ENCODE measurements at places on chromosomes 12 and 14. TPM values are rescaled to one million over a fixed set of nuclear protein-coding genes. Genes with fewer than 3 reads are reported as not detected.

- H3K4me3 ChIP-seq = no peak overlapping the region
- no peaks in the 10 kb centered on the region for H3K36me3 ChIP-seq
- H3K27me3 ChIP-seq = no peaks in the 10 kb centered on the region
- H3K4me1 ChIP-seq = no peaks in the 10 kb centered on the region
Observed at GRCh38 chr14:89848165-89848564, 106.4 kb downstream of the EFCAB11 start.

GRCh38 chr14:91883753-91884152 lies 16.4 kb upstream of the TC2N start:
- no peak for DNase-seq
- no peak overlapping the region for H3K27ac ChIP-seq
- no peaks in the 10 kb centered on the region for H3K36me3 ChIP-seq
- H3K27me3 ChIP-seq = no peaks in the 10 kb centered on the region
- H3K4me3 ChIP-seq = no peak overlapping the region

DNA sequence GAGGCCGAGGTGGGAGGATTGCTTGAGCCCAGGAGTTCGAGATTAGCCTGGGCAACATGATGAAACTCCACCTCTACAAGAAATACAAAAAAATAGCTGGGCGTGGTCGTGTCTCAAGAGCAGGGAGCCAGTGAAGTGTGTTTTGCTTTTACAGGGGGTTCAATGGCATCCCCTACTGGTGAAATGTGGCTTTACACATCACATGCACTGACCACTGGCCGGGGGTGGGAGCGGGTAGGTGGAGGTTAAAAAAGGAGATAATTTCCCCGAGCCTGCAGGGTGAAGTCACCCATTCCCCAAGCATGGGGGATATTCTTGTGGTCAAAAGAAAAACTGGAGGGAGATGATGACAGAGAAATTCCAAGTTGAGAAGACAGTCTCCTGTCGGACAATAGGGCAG lies 63.6 kb upstream of the PWP1 start:
- no peak overlapping the region for H3K4me3 ChIP-seq
- no peaks in the 10 kb centered on the region for H3K27me3 ChIP-seq
- H3K36me3 ChIP-seq = no peaks in the 10 kb centered on the region
- H3K4me1 ChIP-seq = no peaks in the 10 kb centered on the region

GRCh38 chr12:32134101-32134888 lies 27.6 kb downstream of the BICD1 start:
- H3K4me1 ChIP-seq = peaks cover 8% of the 10 kb centered on the region
- H3K27ac ChIP-seq = peak overlapping the region; percentile 39
- H3K4me3 ChIP-seq = peak overlapping the region; percentile 32
- H3K27me3 ChIP-seq = no peaks in the 10 kb centered on the region
- H3K36me3 ChIP-seq = no peaks in the 10 kb centered on the region

GRCh38 chr12:39287409-39287808 lies 155.5 kb downstream of the KIF21A start:
- H3K4me1 ChIP-seq = no peaks in the 10 kb centered on the region
- H3K27ac ChIP-seq = no peak overlapping the region
- H3K4me3 ChIP-seq = no peak overlapping the region
- DNase-seq = no peak
- H3K36me3 ChIP-seq = no peaks in the 10 kb centered on the region

DNA sequence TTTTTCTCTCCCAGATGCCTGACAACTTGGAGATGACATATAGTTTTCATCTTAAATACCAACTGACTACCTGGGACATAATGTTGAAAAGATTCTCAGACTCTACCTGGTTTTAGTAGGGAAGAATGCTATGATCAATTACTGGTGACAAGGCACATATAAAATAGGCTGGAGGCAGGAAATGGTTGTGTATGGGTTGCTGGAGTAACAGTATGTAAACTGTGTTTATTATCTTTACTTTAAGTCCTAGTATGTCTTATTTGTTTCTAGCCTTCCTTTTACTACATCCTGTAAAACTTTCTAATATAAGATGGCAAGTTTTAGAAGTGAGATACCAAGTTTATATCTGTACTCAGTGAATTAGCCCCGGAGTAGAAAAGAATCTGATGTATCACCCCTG lies 98.1 kb downstream of the NUBPL start:
- peaks cover 11% of the 10 kb centered on the region for H3K4me1 ChIP-seq
- no peak for DNase-seq
- no peak overlapping the region for H3K4me3 ChIP-seq
- no peaks in the 10 kb centered on the region for H3K27me3 ChIP-seq
- no peaks in the 10 kb centered on the region for H3K36me3 ChIP-seq
- H3K27ac ChIP-seq = no peak overlapping the region

DNA sequence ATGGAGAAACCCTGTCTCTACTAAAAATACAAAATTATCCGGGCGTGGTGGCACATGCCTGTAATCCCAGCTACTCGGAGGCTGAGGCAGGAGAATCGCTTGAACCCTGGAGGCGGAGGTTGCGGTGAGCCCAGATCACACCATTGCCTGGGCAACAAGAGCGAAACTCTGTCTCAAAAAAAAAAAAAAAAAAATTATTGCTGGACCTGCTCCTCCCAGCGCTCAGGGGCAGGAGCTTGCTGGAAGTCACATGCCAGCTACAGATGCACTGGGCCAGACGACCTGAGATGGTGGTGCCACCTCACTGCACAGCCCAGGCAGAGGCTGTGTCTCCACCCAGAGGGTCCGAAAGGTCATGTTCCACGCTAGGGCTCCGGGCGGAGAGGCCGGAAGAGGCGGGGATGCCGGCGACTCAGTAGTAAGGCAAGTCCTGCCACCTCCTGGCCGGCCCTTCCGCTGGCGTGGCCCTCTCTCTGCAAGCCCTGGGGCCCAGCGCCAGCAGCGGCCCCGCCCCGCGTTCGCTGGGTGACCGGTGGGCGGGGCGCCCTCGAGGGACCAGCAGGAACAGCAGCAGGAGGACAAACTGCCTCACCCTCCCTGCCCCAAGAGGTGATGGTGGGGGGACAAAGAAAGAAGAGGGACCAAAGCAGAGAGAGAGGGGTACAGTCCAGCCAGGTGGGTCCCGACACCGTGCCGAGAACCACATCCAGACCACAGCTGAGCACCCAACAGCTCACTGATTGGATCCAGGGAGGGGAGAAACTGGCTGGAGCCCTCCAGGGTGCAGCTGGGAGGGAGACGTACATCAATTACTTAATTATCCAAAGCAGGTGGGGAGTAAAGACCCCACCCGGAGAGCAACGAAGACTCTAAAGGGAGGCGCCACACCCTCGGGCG lies 3.6 kb upstream of the RHOF start:
- no peaks in the 10 kb centered on the region for H3K27me3 ChIP-seq
- H3K4me3 ChIP-seq = peak overlapping the region; percentile 67
- H3K36me3 ChIP-seq = no peaks in the 10 kb centered on the region
- H3K27ac ChIP-seq = peak overlapping the region; percentile 99
- peaks cover 67% of the 10 kb centered on the region for H3K4me1 ChIP-seq

- H3K27me3 ChIP-seq = no peaks in the 10 kb centered on the region
- no peak for DNase-seq
- H3K36me3 ChIP-seq = no peaks in the 10 kb centered on the region
- no peak overlapping the region for H3K27ac ChIP-seq
Observed at GRCh38 chr12:84996759-84997158, 39.3 kb downstream of the TSPAN19 start.

DNA sequence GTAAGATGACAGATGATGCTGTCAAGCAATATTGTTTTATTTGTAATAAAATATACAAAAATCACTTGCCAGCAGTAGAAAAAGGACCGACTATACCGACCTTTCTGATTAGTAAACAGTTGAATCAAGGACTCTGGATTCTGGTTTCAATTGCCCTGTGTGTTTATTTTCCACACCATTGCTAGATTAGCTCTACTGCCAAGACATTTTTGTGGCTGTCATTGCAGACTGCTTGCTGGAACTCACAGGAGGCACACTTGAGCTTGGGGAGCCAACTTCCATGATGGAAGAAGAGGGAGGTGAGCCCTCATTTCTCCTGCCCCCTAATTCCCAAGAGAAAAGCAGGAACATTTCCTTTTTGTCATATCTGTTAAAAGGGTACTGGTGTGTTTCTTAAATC lies 51.3 kb downstream of the MAPKAPK5 start:
- H3K36me3 ChIP-seq = peaks cover 44% of the 10 kb centered on the region
- H3K4me3 ChIP-seq = no peak overlapping the region
- no peaks in the 10 kb centered on the region for H3K4me1 ChIP-seq
- DNase-seq = no peak

GRCh38 chr12:49537752-49538509 lies 899 bp upstream of the KCNH3 start:
- peak; percentile 15 for DNase-seq
- no peak overlapping the region for H3K27ac ChIP-seq
- peak overlapping the region; percentile 63 for H3K4me3 ChIP-seq
- H3K36me3 ChIP-seq = no peaks in the 10 kb centered on the region

GRCh38 chr12:97645726-97646125 lies 183.1 kb downstream of the RMST start:
- H3K4me1 ChIP-seq = no peaks in the 10 kb centered on the region
- no peak for DNase-seq
- H3K36me3 ChIP-seq = no peaks in the 10 kb centered on the region

GRCh38 chr12:79552192-79552591 lies 138.6 kb downstream of the PAWR start:
- no peak overlapping the region for H3K27ac ChIP-seq
- DNase-seq = no peak
- H3K4me3 ChIP-seq = no peak overlapping the region

DNA sequence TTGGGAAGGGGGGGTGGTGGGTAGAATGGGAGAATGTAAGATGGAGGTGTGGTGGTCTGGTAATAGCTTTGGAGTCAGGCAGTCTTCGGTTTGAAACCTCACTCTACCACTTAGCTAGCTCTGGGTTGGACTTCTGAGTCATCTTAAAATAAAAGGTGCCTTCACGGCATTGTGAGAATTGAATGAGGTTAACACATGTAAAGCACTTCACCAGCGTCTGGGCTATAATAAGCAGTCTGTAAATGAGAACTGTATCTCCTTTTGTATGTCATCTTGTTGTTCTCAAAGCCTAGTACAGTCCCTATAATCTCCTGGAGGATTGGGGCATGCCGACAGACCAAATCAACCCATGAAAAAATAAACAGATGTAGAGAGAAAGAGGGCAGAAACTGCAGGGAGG lies 11.2 kb downstream of the C2CD5 start:
- no peaks in the 10 kb centered on the region for H3K27me3 ChIP-seq
- H3K4me1 ChIP-seq = peaks cover 9% of the 10 kb centered on the region

- H3K4me1 ChIP-seq = 0 out of 2 replicates have a peak, but pooled peaks cover 5% of the 10 kb centered on the region
- no peaks in the 10 kb centered on the region for H3K36me3 ChIP-seq
- no peaks in the 10 kb centered on the region for H3K27me3 ChIP-seq
Observed at GRCh38 chr12:51244269-51244668, 5.6 kb downstream of the DAZAP2 start.

DNA sequence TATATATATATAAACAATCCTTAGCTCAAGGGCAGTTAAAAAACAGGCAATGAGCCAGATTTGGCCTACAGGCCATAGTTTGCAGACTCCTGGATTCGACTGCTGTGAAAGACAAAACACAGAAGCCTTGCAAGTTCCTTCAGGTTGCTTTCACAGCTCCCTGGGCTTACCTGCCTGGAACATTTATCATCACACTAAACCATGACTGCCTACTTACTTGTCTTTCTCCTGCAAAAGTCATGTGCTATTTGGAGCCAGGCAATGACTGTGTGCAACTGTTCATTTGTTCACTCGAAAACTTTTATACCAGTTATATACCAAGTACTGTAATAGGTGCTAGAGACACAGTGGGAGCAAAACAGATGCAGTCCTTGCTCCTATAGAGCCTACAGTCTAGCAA lies 2.2 kb upstream of the RPS6KA5 start:
- DNase-seq = no peak
- H3K4me1 ChIP-seq = peaks cover 18% of the 10 kb centered on the region
- no peak overlapping the region for H3K4me3 ChIP-seq
- no peaks in the 10 kb centered on the region for H3K27me3 ChIP-seq

KRT1 gene
- total RNA-seq = not detected

ALDH2 gene
- 2.0 TPM for total RNA-seq

GALNT4 gene
- total RNA-seq = 6.8 TPM

PSEN1 gene
- 41.4 TPM for total RNA-seq
